ENCODE measurements at places on chromosomes 4 and X.

DNA sequence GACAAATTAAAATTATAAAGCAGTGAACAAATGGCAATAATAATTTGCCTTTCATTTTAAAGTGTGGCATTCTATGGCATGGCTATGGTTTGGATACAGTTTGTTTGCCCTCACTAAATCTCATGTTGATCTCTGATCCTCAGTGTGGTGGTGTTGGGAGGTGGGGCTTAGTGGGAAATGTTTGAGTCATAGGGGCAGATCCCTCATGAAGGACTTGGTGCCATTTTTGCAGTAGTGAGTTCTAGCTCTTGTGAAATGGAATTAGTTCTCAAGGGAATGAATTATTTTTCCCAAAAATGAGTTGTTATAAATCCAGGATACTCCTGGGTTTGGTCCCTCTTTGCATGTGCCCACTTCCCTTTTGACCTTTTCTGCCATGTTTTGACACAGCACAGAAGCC lies 181.4 kb downstream of the AMELX start:
- DNase-seq: no peak

DNA sequence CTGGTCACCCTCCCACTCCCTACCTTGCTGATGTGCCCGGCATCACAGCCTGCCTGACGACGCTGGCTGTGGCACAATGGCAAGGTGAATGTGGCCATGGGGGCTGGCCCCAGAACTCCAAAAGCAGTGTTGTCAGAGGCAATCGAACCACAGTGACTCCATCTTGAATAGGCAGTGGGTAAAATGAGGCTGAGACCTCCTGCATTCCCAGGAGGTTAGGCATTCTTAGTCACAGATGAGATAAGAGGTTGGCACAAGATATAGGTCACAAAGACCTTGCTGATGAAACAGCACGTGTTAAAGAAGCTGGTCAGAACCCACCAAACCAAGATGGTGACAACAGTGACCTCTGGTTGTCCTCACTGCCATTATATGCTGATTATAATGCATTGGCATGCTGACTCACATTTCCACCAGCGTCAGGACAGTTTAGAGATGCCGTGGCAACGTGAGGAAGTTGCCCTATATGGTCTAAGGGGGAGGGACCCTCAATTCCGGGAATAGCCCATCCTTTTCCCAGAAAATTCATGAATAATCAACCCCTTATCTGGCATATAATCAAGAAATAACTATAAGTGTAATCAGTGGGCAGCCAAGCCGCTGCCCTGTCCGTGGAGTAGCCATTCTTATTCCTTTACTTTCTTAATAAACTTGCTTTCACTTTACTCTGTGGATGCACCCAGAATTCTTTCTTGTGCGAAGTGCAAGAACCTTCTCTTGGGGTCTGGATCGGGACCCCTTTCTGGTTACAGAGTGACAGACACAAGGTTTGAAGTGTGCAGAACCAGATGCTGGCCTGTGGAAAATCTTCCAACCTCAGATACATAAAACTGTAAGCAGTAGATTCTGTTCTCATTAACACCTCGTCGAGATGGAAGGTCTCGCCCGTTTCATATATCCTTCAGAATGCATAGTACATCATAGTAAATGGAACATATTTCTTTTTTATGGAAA lies 26.8 kb upstream of the CLDN24 start:
- DNase-seq: peak; percentile 1

GRCh38 chrX:78119521-78120227 lies 15.6 kb downstream of the PGK1 start:
- peak; percentile 5 for DNase-seq

GRCh38 chr4:81505004-81505598 lies 33.4 kb upstream of the RASGEF1B start:
- DNase-seq: peak; percentile 73

DNA sequence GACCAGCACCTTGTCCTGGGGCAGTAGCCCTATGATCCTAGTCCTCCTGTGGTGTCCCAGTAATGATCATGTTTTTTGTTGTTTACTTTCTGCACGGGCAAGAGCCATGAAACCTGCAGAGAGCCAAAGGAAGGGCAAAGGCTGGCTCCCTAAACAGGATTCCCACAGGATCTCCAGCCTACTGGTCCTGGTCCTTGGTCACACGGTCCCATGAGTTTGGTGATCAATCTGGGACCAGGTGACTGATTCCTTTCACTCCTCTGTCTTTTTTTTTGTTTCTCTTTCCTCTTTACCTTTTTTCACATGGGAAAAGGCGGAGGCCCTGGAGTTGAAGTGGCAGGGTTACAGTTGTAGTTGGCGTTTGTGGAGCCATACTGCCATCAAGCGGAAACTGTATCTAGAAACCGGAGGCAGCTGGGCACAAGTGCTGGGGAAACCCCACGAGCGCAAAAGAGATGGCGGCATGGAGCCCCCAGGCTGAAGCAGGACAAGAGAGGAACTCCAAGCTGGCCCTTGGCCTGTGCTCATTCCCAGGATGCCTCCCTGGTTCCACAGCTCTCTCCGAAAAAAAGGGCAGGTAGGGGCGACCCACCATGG lies 34.6 kb downstream of the NBDY start:
- DNase-seq: peak; percentile 48

GRCh38 chr4:26687728-26688127 lies 103.8 kb downstream of the TBC1D19 start:
- no peak for DNase-seq

- no peak for DNase-seq
Observed at GRCh38 chr4:1243451-1244080, 5.4 kb downstream of the CTBP1 start.

DNA sequence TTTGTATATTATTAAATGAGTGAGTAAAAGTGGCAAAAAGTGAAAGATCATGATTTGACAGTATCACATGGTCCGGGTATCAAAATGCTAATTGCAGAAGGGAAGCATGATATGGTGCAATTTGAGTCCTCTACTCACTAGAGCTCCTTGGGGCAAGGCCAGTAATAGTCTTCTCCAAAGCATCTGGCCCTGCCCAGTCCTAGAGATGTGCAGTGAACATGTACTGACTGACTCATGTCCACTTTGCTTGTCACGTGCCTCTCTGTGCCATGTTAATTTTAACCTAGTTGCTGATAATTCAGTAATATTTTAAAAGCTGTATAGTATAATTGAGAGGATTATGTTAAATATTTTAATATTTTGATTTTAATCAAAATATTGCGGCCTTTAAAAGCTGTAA lies 54.6 kb upstream of the TENM3 start:
- no peak for DNase-seq

GRCh38 chr4:40688446-40689095 lies 58.9 kb upstream of the RBM47 start:
- no peak for DNase-seq

DNA sequence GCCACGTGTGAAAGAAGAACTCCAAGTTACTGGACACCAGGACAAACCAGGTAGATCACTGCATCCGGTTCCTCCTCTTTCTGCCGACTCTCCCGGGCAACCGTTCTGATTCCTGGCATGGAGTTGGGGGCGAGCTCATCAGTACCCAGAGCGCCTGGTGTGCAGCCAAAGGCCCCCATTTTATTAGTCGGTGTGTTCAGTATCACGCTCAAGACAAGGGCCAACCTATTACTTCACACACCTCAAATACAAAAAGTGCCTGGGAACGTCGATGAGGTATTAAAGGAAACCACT lies 2.8 kb upstream of the CTBP1 start:
- DNase-seq: no peak

GRCh38 chr4:16158504-16158852 lies 67.8 kb downstream of the TAPT1 start:
- DNase-seq: no peak

GRCh38 chr4:53712408-53713020 lies 121.2 kb upstream of the LNX1 start:
- DNase-seq: no peak

- DNase-seq: no peak
Observed at GRCh38 chrX:130874751-130875150, 28.3 kb downstream of the ENOX2 start.

DNA sequence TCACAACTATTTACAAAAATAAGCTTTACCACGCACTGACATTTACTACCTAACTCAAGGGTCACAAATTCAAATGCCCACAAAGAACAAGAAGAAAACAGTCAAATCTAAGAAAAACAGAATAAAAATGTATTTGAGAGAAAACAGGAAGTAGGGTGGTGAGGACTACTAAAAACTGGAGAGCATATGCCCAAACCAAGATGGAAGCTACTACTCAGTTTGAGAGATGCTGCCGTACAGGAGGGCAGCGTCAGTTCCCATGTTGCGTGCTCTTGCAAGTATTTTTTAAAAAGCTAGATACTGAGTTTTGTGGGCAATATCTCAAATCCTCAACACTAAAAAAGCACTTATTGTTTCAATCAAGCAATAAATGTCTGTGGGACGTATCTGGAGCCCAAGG lies 16.2 kb downstream of the HNRNPD start:
- no peak for DNase-seq

GRCh38 chrX:1883772-1884171 lies 268.9 kb downstream of the ASMT start:
- DNase-seq: no peak

- no peak for DNase-seq
Observed at GRCh38 chr4:40314951-40315350, 20.2 kb upstream of the CHRNA9 start.

DNA sequence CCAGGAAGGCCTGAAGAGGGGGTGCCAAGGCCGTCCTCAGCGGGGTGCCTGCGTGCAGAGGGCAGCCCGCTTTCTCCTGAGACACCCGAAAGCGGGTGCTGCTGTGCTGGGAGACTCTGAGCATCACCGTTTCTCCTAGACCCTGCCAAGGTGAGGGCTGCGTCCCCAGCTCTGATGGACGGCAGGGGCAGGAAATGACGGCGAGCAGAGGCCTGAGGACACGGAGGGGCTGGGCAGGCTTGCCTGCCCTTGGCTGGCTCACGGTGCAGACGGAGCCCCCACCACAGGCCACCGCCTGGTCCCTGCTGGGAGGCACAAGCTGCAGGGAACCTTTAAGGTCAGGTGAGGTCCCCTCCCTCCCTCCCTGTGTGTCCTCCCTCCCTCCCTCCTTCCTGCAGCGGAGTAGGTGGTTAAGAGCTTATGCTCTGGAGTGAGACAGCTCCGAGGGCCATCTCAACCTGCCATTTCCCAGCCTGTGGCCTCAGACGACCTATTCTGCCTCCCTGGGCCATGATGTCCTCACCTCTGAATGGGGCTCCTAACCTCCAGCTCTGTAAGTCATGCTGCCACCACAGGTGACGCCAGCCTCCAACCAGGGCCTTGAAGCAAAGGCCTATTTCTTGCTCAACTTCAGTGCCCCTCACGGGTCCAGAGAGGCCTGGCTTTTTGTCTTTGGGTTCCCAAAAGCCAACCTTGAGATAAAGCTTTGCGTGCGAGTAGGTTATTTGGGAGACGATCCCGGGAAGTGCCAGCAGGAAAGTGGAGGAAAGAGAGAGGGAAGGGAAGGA lies 54.2 kb upstream of the GRPEL1 start:
- no peak for DNase-seq

GRCh38 chr4:152064282-152064681 lies 303.5 kb upstream of the GATB start:
- DNase-seq: no peak

- no peak for DNase-seq
Observed at GRCh38 chrX:104254442-104255115, at the start of gene ESX1. TSS of gene ESX1 (minus strand) at chrX:104254933. CDS start at chrX:104254849, 84 bp downstream.

GRCh38 chrX:54423161-54423888 lies 16.9 kb upstream of the TSR2 start:
- peak; percentile 1 for DNase-seq

DNA sequence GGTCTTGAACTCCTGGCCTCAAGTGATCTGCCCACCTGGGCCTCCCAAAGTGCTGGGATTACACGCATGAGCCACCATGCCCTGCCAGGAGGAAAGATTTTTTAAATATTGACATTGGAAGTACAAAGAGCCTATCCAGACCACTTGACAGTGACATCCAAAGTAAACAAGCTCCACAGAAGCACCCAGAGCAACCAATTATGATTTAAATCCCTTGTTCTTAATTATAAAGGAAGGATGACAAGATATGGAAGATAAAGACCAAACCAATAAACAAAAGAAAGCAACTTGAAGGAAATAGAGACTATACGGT lies 27.7 kb upstream of the RPL34 start:
- no peak for DNase-seq

GRCh38 chrX:27915617-27916016 lies 65.6 kb downstream of the DCAF8L1 start:
- DNase-seq: no peak

DNA sequence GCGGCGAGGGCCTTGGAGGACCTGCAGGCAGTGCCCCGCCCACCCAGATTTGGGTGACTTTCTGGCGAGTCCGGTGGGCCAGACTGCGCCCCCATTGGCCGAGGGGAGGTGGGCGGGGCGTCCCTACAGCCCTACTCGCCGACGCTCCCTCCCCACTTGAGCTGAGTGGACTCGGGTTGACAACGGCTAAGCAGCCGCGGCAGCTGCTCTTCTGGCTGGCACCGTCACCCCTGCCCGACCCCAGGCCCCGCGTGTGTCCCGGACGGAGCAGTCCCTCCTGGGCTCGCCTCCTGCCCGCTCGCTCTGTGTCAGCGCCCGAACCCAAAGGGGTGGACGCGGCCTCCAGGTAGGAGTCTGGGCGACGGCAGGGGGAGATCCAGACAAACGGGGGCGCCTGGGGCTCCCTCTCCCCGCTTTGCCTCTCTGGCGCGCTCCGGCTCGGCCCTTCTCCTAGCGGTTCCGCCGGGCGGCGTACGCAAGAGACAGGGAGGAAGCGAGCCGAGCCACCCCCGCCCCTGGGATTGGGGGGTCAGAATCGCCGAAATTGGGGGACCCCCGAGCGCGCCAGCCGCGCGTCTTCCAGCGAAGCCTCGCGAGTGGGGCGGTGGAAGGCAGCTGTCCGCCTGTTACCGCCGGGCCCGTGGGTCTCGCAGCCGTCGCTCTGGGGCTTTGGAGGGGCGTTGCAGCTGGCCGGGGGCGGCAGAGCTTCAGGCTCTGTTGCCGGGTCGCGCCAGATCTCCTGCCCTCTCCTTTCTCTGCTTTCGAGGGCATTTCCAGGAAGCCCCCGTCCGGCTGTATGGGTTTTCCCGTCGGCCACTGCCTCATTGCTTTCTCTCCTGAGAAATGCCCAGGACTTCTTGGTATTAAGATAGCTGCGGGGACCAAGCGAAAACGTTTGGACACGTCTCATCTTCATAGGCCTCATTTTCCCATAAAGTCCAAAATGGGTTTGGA lies 46.3 kb downstream of the STARD8 start:
- no peak for DNase-seq

GRCh38 chr4:24026596-24026995 lies 136.7 kb upstream of the PPARGC1A start:
- DNase-seq: no peak

- no peak for DNase-seq
Observed at GRCh38 chr4:17093481-17093880, 195.0 kb upstream of the LDB2 start.

GRCh38 chr4:174260099-174260498 lies 23.4 kb downstream of the FBXO8 start:
- no peak for DNase-seq

DNA sequence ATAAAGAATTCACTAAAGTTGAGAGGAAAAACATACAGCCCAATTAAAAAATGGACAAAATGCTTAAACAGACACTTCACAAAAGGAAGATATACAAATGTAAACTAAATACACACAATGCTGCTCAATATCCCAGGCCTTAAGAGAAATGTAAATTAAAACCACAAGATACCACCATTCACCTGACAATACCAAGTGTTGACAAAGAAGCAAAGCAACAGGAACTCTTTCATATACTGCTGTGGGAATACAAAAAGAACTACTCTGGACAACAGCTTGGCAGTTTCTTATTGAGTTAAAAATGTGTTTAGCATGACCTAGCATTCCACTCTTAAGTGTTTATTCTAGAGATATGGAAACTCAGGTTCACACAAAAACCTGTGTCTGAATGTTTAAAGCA lies 71.3 kb downstream of the ABCB7 start:
- DNase-seq: no peak
